ENCODE measurements at places on chromosomes 11 and 22.

GRCh38 chr11:104078245-104078644, 41.8 kb downstream of the DDI1 start:
- no peak for DNase-seq

DNA sequence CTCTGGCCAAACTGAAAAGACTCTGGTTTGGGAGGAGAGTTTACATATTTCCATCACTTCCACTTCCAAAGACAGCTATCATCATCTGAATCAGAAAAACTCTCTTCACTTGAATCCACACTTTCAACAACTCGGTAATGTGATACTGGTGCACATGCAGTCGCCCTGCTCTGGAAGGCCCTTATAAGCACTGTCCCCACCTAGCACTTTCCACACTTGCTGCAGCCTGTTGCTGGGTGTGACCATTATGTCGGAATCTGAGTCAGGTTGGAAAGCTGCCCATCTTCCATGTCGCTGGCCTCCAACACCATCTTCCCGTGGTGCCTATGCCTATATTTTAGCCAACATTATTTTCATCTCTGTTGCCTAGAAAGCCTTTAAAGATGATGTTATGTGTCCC, 1.1 kb upstream of the OR10A5 start:
- no peak for DNase-seq

DNA sequence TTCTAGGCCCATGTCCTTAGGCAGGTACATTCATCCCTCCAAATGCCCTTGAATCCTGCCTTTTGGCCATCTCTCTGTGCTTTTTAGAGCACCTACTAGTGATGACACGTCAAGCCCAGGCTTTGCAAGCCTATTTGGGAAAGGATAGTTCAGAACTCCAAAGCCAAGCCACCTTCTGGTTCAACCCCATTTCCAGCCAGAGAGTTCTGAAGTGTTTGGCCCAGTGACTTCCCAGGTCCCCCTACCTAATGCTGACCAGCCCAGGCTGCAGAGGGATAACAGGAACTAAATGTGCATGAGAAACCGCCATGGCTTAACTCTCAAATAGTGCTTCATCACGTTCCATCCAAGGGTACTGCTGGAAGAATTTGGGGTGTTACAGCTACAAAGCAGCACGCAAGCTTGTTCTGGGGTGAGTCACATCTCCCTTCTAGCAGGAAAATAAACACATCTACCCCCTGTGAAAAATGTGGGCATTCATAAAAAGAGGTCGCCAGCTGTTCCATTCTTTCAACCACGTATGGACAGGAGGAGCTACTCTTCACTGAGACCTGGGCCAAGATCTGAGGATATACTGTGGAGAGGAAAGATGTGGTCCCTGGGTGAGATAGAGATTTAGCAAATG, 2.0 kb upstream of the FXYD6 start:
- DNase-seq = no peak

- no peak for DNase-seq
These were observed 12.8 kb upstream of the CAVIN3 start for GRCh38 chr11:6333095-6333494.

DNA sequence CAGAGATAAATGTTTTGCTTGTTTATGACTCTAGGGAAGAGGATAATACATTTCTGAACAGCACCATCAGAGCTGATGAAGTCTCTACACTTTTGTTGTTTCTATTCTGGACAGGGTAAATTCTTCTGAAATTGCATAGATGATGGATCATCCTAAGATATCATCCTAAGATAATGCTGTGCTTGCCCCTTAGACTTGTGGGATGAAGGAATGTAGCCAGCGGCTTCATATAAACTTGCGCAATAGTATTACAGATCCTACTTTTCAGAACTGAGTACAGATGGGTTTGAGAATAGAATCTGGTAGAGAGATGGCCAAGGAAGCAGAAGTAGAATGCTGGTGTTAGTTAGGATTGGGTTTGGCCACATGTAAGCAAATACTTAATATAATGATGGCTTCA, 61.0 kb downstream of the NCAM1 start:
- no peak for DNase-seq

- no peak for DNase-seq
These were observed 816 bp upstream of the PHRF1 start for GRCh38 chr11:575313-575995.

DNA sequence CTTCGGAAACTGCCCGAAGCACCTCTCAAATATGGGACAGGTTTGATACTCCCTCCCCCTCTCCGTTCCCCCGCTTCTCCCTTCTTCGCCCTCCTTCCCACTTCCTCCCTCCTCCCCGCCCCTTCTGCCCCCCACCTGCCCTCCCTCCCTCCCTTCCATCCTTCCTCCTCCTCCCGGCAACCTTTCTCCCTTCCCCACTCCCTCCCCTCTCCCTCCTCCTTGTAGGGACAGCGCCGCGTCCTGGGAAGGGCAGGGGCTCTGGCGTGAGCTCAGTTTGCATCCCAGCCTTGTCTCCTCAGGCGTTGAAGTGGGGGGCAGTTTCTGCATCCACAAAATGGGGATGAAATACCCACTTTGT, 6.1 kb upstream of the NFAM1 start:
- DNase-seq = no peak

GRCh38 chr11:108852701-108853100, 187.8 kb downstream of the DDX10 start:
- no peak for DNase-seq

DNA sequence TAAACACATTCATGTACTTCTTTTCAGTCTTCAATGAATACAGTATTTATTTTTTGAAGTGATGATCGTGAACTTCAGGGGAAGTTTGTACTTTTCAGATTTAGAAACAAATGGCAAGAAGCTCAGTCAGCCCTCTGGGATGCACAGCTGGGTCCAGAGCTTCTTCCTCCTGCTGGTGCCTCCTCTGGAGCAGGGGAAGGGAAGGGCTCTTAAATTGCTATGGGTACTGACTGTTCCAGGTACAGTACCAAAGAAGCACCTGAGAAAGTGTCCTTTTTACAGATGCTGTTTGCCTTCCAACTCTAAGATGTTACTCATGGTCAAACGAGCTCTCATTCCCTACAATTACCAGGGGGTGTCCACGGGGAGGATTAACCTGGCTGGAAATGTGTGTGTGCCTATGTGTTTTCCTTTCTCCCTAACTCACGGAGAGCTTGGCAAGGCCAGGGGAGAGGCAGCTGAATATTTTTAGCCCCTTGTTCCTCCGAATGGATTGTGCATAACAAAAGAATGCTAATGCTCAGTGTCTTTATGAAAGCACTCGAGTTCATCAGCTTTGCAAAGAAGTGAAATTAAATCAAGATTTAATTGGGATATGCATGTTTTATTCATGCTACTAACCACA, 313.7 kb upstream of the CADM1 start:
- DNase-seq = no peak

DNA sequence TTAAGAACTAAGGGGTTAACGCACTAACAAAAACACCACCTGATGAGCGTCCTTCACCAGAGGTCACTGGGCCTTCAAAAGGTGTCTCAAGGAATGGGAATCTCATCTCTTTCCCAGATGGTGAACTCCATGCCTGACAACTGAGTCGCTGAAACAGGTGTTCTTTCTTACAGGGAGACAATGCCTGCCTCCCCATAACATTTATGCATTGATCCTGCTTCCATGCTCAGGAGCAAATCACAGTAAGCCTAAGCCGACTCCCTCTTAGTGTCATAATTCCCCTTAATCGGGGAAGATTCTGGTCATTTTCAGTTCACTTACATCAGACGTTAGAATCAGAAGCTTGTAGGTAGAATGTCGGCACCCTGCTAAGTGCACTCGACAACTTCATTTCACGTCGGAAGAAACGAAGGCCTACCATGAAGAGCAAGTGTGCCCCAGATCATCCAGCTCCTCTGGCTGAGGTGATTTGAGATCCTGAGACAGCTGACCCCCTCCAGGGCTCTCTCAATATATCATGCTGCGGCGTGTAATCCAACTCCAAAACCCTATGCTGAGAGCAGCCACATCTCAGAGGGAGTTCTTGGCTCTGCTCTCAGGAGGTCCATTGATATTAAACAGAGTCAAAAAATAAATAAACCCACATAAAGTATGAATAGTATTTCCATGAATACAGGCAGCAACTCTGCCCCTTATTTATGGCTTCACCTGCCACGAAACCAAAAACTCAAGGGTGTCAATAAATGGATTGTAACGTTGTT, 163.1 kb downstream of the LARGE1 start:
- no peak for DNase-seq

GRCh38 chr11:19889531-19889930, 176.9 kb downstream of the NAV2 start:
- no peak for DNase-seq

Measured in stimulated activated CD4-positive, alpha-beta T cell treated with anti-CD3 and anti-CD28 coated beads, TNF-alpha, amount 100 ng/mL, for 4 hours (primary cell).